ENCODE measurements at places on chromosomes 6 and 20.

- peak; percentile 40 for DNase-seq
Observed at GRCh38 chr20:33172781-33173180, 4.8 kb downstream of the BPIFA2 start.

- no peak for DNase-seq
Observed at GRCh38 chr20:12057778-12058177, 140.1 kb downstream of the BTBD3 start.

DNA sequence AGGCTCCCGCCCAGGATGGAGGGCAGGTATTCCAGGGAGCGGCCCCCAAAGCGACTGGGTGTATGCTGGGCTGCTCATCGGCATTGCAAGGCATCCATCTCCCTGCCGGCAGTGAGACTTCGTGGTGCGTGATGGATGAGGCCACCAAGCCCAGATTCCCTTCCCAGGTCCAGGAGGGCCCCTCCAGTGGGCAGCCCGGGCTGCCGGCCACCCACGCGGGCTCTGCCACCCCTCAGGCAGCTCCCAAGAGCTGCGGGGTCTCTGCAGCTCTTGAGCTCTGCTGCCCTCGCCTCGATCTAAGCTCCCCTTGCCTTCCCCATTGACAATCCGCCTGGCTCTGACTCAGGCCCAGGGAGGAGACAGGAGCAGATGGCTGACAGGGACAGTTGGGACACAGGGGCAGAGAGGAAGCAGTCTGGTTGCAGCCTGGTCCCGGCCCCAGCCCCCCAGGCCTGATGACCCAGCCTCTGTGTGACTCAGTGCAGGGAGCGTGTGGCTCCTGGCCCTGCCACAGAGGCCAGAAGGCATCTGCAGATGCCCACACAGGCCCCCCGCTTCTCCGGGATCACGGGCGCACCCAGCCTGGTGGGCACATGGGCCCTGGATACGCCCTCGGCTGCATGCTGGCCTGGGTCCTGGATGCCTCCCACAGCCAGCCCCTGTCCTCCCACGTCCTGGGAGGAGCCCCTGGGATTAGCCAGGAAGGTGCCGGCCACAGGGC, 33.0 kb downstream of the SLCO4A1 start:
- DNase-seq = no peak

DNA sequence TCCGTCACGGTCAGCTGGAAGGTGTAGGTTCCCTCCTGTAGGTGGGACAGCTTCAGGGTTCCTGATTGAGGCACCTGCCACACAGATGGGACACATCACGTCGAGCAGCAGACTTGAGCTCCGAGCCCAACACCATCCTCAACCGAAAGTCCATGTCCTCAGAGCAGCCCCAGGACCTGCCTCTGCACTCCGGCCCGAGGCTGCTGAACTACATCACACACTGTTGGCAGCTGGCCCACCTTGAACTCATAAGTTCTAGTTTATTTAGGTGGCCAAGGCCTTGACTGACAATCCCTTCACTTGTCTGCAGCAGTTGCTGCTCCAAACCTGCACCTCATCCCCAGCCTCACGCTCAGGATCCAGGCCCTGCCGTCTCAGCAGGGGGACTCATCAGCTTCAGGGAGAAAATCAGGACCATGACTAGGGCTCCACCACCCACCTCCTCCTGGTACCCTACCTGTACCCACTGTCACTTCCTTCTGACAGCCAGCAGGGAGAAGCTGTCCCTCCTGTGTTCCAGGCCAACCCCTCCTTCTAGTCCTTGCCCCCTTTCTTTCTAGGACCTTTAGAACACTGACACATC, 21.0 kb downstream of the LRP11 start:
- no peak for DNase-seq

GRCh38 chr6:74070091-74070490, 374.1 kb downstream of the CD109 start:
- no peak for DNase-seq

- DNase-seq = no peak
Observed at GRCh38 chr6:18179770-18180356, 24.6 kb downstream of the KDM1B start.

- peak; percentile 54 for DNase-seq
Observed at GRCh38 chr6:129251669-129252376, 368.9 kb downstream of the LAMA2 start.

GRCh38 chr6:168136001-168136400, 57.0 kb upstream of the FRMD1 start:
- no peak for DNase-seq

DNA sequence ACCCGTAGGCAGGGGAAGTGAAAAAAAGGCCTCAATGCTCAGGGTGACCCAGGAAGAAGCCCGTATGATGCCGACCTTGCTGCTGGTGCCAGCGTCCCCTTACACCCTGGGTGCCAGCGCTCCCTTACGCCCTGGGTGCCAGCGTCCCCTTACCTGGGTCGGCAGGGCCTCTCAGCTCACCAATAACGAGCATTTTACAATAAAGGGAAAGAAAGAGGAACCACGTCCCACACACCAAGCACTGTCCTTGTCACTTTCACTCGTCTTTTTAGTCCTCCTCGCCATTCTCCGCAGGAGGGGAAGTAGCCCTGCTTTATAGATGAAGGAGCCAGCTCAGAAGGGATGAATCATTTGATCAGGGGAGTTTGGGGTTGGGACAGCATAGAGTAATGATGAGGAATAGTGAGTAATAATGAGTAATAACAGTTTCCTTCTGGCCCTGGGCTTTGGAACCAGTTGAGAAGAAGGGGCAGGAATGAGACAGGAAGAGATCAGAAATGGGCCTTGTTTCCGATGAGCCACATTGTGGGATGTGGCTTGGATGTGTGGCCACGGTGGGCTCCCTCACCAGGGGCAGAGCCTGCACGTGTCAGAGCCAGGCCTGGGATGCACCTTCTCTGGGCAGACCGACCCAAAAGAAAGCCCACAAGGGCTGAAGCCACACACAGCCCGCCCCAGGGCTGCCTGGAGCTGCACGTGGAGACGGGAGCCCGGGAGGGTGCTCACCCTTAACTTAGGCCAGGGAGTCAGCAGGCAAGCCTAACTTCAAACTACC, 75.7 kb downstream of the SYNJ2 start:
- DNase-seq = no peak

GRCh38 chr6:15283986-15284361, 38.1 kb downstream of the JARID2 start:
- no peak for DNase-seq

DNA sequence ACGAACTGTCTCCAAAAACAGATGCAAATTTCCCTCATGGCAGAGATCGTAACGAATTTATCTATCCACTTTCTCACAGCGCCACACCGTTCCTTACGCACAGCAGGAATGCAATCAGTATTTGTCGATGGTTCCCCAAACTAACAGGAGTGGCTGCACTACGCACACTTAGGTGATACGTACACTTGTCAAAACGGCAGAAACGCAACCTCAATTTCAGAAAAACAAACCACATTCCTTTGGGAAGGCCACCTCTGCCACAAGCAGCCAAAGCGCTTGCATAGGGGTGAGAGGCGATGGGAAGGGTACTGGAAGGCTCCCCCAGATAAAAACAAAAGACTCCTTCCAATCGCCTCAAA, 638 bp downstream of the MDN1 start:
- DNase-seq = peak; percentile 60

GRCh38 chr6:26477426-26477825, 19.7 kb downstream of the BTN2A1 start:
- no peak for DNase-seq

DNA sequence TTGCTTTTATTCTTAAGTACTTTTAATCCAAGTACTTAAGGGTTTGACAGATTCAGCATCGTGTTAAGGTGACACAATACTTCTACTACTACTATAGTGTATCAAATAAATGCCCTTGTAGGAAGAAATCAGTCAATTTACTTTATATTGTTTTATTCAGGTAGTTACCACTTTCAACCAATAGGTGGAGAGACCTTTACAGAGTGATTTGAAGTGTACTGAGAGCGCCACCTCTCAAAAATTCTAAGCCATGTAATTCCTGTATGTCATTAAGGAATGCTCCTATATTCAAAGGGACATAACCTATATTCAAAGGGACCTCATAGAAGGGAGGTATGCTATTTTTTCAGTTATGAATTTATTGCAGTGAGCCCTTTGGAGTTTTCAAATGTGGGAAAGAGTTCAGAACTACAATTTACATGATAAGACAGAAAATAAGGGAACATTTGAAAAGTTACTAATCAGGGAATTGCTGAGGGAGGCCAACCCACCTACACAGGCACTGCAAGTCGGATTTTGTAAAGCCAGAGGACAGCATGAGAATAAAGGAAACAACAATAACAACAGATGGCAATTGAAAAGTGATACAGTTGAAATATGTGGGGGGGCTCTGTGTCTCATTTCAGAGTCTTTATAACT, 955.6 kb downstream of the TBC1D32 start:
- DNase-seq = peak; percentile 42

DNA sequence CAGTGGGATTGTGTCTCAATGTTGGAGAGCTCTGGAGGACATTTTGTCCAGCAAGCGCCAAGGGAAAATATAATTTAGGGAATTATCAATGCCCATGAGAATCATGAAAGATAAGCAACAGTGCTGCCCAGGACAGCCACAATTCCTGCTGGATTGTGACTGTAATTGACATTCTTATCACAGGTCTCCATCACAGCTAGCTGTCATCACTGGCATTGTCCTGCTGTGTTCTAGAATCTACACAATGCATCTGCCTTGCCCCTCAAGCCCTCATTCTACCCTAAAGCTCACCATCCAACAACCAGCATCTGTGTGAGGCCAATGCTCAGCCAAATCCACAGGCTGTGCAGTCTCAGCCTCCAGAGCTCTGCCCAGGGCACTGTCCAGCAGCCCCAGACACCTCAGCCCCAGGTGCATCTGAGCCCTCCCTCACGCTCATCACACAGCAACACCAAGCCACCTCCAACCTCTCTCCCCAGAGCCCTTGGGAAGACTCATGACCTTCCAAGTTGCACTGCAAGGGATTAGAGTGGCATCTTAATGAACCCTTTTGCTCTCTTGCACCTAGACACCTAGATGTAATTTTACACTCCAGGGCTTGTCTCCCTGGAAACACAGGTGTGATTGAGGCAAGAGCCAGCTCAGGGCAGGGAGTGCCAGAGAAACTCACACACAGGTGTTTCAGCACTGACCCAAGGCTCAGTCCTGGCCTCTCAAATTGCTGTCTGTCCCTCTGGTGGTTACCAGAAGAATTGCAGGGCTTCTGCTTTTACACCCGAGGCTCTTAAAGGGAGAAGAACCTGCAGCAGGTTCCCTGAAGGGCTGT, 85.2 kb upstream of the PHACTR3 start:
- peak; percentile 75 for DNase-seq

- no peak for DNase-seq
Observed at GRCh38 chr20:3318226-3318884, 79.4 kb upstream of the SLC4A11 start.

GRCh38 chr6:115358616-115359015, 702.1 kb downstream of the FRK start:
- peak; percentile 26 for DNase-seq

DNA sequence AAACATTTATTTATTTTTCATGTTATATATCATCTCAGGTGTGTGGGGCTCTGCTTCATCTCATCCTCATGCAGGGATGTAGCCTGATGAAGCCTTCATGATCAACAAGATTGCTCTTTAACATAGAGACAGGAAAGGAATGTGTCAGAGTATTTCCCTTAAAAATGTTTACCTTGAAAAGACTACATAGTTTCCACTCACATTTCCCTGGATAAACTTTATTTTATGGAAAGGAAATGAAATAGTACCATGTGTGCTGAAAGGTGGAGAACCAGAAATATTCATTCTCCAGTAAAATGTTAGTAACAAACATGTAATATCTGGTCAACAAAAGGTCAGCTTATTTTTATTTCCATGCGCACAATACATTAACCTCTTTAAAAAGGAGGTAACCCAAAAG, 155.8 kb downstream of the GRM1 start:
- DNase-seq = no peak

DNA sequence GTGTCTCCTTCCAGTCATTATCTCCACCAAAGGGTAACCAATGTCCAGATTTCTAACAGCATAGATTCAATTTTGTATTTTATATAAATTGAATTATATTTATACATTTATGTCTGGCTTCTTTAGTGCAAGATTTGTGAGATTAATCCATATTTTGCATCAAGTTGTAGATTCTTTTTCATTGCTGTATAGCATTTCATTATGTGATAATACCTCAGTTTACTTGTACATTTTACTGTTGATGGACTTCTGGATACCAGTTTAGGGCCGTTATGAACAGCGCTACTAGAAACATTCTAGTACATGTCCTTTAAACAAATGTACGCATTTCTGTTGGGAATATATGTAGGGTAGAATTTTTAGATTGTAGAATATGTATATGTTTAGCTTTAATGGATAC, 6.2 kb downstream of the BLTP3A start:
- no peak for DNase-seq

DNA sequence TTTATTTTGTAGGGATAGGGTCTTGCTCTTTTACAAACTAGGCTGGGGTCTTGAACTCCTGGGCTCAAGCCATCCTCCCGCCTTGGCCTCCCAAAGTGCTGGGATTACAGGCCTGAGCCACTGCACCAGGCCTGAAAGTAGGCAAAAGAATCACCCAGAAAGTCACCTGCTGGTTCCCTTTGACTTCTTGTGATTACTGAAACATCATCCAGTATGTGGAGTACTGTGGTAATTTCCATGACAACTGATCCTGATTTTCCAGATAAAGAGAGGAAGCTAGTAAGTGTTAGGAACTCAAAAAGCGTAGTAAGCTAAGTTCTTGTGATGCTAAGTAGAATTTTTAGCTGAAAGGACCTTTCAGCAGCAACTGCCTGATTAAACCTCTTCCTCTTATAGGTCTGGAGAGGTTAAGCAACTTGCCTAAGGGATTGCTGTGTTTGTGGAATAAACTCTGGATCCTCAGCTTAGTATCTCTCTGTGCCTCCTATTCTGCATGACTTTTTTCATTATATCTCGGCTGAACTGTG, 16.8 kb downstream of the RALY start:
- DNase-seq = no peak

DNA sequence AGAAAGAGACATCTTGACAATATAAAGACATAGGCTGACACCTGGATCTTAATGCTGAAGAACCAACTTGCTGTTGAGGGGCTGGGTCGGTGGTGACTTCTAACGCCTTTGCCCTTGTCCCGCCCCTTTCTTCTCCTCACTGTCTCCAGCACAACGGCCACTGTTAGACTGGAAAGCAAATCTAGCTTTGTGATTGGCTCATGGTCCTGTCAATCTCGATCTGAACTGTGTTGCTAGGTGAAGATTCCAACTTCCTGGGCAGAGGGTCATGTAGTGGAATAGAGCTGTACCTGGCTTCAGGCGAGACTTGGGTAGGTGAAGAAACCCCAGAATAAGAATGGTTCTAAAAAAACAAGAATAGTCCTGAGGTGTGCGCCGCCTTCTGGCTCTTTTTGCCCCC, at the start of gene PGK2:
PGK2 (minus strand) TSS at position 110 of the 400 bp plus-strand sequence; CDS start at position 12, 98 bp downstream.
- no peak for DNase-seq

Data from NCI-H2171 treated with DMSO at 0.1 percent for 48 hours (cell line).